ENCODE measurements at places on chromosomes 1 and 21.

DNA sequence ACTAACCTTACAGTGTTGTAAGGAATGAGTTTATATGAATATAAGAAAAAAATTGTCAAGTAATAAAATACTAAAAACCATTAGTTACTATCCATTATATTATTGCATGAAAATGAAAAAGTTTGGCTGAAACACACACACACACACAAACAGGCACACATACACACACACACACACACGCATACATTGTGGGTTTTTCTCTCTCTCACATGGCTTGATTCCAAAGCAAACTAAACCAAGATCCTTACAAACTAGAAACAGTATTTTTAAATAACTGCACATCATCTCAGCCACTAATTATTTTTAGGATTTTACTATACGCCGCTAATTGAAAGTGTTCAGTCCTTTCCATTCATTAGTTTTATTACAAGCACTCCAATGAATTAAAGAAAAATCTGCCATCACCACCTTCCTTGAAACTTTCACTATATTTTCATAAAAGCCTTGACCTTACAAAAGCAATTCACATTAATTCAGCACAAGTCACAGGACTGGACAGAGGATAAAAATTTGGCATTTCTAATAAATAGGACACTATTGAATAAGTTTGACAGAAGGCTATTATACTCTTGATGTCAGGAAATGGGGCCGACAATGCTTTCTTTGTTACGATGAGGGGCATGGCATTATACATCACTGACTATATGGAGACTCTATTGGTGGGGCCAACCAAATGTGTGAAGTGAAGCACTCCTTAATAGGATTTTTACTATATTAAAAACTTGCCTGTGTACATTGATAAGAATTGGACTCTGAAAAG is 187.0 kb upstream of the ESRRG start:
- no peak for DNase-seq

DNA sequence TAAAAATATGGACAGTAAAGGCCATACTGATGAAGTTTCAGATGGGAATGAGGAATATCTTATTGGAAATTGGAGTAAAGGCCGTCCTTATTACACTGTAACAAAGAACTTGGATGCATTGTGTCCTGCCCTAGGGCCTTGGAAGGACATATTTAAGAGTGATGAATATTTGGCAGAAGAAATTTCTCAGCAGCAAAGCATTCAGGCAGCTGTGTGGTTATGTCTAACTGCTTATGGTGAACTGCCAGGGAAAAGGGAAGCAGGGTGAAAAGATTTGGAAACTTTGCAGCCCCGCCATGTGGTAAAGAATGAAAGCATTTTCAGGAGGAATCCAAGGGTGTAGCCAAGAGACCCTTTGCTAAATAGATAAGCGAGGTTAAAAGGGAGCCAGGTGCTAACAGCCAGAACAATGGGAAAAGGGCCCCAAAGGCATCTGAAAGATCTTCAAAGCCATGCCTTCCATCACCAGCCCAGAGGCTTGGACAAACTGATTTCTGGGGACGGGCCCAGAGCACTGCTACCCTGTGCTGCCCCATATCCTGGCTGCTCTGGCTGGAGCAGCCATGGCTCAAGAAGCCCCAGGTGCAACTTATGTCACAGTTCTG is 200.0 kb downstream of the PTPRU start:
- no peak for DNase-seq

DNA sequence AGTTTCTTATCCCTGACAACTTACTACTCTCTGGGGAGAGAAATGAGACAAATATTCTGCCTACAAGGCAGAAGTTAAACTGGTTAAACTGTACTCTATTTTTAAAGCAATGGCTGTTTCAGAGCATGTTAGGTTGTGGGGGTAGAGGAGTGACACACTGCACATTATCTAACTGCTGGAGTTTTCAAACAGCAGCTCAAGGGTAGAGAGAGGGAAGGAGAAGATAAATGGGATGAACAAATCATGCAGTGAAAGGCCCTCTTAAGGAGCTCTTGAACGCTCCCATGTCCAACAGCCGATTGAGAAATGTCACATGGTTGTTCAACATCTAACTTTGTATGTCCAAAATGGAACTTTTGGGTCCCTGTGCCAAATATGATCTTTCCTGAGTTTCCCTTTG is 14.0 kb upstream of the IFI44L start:
- DNase-seq = no peak

DNA sequence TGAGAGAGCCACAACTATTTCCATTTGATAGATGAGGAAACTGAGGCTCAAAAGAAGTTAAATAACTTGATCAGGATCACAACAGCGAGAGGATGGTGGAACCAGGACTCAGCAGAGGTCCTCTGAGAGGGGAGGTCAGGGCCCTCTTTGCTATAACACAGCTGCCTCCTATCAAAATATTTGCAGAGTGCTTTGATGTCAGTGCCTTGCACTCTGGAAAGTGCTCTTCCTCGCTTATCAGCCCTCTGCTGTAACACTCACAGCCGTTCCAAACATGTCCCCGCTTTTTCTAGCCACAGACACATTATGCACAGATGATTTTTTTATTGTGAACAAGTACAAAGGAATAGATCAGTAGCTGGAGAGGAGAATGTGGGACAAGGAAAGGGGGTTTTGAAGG is 71.8 kb upstream of the ARHGAP29 start:
- no peak for DNase-seq

DNA sequence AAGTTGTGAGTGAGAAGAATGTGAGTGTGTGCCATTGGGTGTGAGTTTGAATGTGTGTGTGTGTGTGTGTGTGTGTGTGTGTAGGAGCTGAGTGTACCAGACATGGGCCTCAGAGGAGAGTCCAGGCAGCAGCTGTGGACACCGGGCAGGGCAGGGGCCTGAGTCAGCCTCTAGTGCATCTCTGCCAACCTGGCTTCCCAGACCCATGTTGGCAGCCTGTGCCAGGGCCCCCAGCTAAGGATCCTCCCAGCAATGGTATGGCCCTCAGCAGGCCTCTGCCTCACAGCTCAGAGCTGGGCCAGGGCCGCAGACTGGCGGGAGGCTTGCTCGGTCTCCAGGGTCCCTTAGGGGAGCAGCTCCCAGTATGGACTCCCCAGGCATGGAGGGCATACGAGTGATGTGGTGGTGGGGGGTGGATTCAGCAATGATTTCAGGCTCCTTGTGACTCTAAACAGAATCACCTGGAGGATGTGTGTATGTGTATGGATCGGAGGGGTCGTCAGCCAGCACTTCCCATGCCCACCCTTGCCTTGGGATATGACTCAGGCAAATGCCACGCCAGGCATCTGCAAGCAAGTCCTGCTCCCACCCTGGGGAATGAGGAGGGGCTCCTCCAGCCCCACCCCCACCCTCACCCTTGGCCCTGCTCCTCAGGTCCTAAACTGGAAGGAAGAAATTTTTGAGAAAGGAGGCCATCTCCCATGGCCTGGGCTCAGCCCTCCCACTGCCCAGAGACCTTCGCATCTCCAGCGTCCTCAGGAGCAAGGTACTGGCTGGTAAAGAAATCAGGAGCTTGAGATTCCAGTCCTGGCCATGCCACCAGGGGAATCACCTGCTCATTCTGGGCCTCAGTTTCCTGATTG is 1.8 kb upstream of the FOXO6 start:
- DNase-seq = peak; percentile 34

DNA sequence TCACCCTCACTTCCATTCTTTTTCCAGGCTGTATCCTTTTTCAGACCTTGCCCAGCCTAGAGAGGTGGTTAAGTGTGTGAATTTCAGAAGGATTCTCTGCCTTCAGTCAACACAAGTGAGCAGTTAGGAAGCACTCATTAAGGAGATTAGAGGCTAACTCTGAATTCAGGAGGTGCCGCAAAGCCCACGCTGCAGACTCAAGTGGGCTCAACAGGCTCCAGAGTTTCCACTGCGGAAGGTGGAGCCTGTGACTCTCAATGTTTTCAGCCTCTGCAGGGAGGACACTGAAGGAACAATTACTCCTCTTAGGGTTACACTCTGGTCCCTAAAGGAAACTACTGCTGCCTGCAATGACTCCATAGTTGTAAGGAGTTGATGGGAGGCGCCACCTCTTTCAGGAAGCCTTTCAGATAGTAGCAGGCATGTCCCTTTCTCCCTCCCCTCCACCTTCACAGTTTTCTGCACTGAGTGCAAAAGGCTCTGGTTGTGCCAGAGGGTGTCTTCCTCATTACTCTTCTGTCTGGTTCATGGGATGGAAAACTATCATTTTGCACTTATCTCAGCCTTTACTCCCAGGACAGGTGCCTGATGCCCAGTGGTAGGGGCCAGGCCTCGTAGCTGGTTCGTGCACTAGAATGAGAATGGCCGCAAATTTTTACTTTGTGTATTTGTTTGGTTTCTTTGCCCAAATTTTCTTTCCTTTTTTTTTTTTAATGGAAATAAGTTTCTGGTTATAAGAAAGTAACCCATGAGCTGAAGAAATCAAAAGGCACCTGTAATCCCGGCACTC is 55.2 kb upstream of the SELENON start:
- no peak for DNase-seq

- DNase-seq = no peak
Observed at GRCh38 chr1:186094172-186094571, 280.9 kb downstream of the TPR start.

GRCh38 chr1:113976609-113977278 is 2.5 kb upstream of the OLFML3 start:
- DNase-seq = peak; percentile 40

GRCh38 chr1:234845097-234845660 is 235.2 kb upstream of the IRF2BP2 start:
- no peak for DNase-seq

DNA sequence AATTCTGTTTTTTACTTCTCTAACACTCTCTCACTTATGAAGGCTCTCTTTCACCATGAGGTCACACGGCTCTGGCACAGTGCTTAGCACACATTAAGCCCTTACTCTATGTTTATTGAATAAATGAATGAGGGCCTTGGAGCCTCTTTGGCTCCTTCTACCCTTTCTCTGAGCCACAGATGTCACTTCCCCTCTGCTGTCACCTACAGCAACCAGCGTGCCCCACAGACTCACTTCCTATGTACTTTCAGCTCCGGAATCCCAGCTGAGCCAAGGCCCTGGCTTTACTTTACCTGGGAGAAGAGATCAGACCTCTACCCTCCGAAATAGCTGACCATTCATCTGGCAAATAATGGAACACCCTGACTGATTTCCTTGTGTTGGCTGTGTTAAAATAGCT is 53.7 kb upstream of the HMCN1 start:
- no peak for DNase-seq

DNA sequence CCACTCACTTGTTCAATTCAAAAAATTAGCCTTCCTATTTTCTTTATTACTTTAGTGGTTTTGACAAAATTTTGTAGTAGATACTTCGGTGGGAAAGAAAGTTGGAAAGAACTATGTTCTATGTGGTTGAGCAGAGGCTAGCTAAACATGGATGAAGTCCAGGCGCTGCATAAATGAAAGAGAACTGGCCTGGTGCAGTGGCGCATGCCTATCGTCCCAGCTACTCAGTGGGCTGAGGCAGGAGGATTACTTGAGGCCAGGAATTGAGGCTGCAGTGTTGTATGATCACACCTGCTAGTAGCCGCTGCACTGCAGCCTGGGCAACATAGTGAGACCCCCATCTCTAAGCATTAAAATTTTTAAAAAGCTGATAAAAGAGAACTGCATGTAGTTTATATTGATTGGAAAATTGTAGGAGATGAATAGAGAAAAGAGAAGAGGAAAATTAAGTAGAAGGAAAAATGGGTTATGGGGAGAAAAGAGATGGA is 21.0 kb downstream of the IFNAR1 start:
- DNase-seq = no peak

DNA sequence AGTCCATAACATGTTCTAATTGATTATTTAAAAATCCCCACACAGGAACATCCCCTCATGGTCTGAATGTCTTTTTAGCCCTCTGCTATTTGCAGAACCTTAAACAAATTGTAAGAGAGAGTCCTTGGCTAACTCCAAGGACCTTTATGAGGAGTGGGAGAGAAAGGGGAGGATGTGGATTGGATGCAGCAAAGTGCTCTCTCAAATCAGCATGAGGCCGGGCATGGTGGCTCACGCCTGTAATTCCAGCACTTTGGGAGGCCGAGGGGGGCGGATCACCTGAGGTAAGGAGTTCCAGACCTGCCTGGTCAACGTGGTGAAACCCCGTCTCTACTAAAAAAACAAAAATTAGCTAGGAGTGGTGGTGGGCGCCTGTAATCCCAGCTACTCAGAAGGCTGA is 154.8 kb downstream of the TGFB2 start:
- DNase-seq = no peak

- DNase-seq = no peak
Observed at GRCh38 chr21:43849532-43850299, 15.3 kb upstream of the AGPAT3 start.
